Glutamatergic neuron (in vitro differentiated cells): ENCODE measurements at places on chromosomes 7 and 10. TPM values are rescaled to one million over a fixed set of nuclear protein-coding genes. Genes with fewer than 3 reads are reported as not detected.

Gene C10orf62
- total RNA-seq, result not detected

- H3K36me3 ChIP-seq, result no peaks in the 10 kb centered on the region
- H3K27me3 ChIP-seq, result peaks cover 2% of the 10 kb centered on the region
- DNase-seq, result no peak
Observed at GRCh38 chr10:93458821-93459257, 23.3 kb downstream of the MYOF start.

GRCh38 chr7:156475179-156475578, 165.4 kb upstream of the RNF32 start:
- H3K4me1 ChIP-seq, result no peaks in the 10 kb centered on the region
- peaks cover 9% of the 10 kb centered on the region for H3K36me3 ChIP-seq
- H3K4me3 ChIP-seq, result no peak overlapping the region
- no peaks in the 10 kb centered on the region for H3K27me3 ChIP-seq

GRCh38 chr7:102469351-102469971, 4.7 kb downstream of the LRWD1 start:
- peaks cover 3% of the 10 kb centered on the region for H3K4me1 ChIP-seq
- peaks cover 9% of the 10 kb centered on the region for H3K27me3 ChIP-seq
- peak; percentile 11 for DNase-seq
- H3K27ac ChIP-seq, result no peak overlapping the region

DNA sequence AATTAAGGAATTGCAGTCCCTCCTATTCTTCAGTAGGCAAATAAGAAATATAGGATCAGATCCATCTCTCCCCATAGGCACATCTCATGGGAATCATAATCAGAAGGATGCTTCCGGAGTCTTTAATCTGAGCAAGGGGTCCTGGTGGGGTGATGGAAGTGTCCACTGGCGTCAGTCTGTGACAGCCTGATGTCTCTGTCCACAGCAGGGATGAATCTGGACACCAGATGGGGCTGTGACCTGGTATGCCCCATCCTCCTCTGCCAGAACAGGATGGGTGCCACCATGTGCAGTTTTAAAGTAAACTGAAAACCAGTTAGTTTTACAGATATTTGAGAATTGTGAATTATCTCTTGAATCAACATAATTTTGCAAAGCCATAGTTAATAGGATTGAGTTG, 148.7 kb downstream of the C1GALT1 start:
- no peaks in the 10 kb centered on the region for H3K36me3 ChIP-seq
- H3K27me3 ChIP-seq, result no peaks in the 10 kb centered on the region
- peaks cover 9% of the 10 kb centered on the region for H3K4me1 ChIP-seq
- peak; percentile 34 for DNase-seq
- H3K4me3 ChIP-seq, result no peak overlapping the region
